ENCODE measurements at places on chromosomes 1 and 21. TPM values are rescaled to one million over a fixed set of nuclear protein-coding genes. Genes with fewer than 3 reads are reported as not detected.

DNA sequence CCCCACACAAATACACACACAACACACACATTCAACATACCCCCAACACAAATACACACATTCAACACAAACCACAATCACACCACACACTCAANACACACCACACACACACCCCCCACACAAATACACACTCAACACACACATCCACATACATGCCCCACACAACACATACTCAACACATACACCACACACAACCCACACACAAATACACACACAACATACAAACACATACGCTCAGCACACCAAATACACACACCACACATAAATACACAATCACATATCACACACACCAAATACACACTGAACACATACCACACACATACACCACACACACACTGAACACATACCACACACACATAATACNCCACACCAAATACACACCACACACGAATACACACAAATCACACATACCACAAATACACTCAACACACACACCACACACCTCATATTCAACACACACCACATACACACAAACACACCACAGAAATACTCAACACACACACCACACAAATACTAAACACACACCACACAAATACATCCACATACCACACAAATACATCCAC, 48.9 kb downstream of the PRDM15 start:
- no peak for DNase-seq

DNA sequence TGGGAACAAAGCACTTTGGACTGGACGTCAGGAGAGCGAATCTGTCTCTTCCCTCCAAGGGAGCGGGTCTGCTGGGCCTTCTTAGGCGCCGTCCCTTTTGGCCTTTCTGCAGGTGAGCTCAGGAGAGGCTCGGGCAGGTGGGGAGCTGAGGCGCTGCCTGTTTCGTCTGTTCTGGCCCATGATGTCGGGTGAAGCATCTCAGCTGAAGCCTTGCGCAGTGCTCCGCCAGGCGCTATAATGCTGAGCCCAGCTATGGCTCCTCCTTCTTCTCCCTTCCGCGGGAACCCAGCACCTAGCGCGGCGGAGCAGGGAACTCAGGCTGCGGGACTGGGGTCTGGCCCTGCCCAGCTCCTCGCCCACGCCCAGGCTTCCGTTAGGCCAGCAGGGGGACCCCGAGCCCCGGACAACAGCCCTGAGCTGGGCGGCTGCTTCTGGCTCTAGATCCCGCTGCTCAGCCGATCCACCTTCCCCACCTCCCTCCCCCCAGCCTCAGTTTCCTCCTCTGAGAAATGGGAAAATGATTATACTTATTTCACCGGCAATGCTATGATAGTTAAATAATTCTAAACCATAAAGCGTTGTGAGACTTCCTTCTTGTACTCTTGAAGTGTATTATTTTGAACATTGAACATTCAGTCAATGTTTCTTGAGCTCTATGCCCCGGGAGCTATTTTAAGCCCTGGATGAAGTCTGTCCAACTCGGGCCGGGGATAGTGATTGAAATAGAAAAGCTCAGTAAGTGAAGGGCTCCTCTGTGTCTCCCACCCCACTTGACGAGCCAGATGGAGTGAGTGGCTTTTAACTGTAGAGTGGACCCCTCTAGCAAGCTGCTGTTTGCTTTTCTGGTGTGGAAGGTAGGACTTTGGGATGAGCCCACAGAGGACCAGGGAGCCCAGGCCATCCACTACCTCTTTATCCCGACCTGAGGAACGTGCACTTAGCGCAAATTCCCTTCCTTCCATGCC, 9.6 kb upstream of the ADORA1 start:
- DNase-seq = peak; percentile 46

DNA sequence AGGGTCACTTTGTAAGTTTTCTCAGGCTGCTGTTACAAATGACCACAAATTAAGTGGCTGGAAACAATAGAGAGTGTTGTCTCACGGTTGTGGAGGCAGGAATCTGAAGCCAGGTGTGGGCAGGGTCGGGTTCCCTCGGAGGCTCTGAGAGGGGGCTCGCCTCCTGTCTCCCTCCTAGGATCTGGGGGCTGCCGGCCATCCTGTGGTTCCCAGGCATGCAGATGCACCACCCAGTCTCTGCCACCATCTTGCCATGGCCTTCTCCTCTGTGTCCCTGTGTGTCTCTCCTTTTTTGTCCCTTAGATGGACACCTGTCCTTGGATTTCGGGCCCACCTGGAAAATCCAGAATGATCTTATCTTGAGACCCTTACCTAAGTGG, 4.8 kb downstream of the TP73 start:
- DNase-seq = no peak

DNA sequence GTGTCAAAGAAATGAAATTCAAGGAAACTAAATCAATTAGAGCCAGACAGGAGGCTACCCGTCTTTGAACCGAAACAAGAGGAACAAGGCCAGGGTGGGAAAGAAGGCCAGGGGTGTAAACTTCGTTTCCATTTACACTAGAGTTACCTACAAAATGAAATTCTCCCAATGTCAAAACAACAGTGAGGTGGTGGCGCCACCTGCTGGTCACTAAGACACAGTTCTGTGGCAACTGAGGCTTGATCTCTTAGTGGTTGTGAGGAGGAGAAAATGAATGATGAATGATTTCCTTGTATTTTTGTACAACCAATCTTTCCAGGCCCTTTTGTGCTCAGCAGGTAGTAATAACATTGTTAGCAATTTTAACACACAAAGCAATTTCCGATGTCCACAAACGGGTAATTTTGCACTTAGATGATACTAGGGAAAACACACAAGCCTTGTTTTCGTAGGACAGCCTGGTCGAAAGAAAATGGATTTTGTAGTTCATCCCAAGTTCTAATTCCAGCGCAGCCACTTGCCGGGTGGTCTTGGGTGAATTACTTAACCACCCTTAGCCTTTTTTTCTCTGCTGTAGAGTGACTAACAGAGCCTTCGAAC, 54.8 kb upstream of the SOD1 start:
- DNase-seq = peak; percentile 52

DNA sequence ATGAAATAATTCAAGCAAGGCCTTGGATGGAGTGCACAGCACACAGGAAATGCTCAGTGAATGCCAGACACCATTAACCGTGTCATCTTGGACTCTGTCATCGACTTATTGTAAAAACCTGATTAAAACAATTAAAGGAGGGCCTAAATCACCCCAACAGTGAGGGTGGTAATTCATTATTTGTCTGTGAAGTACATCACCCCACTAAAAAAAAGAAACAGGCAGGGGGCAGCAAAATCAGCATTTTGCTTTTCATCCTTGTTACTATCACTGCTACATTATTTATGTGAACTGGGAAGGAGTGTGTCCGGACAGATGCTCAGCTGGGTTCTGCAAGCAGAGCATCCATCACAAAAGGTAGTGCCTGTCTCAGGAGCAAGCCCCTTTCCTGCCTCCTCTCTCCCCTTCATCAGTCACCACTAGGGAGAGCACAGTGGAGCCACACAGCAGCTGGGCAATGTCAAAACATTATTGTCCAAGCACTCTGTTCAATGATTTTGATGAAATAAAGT, 98.5 kb downstream of the RERE start:
- DNase-seq = no peak

The GUCA2B gene
- not detected for total RNA-seq

GRCh38 chr1:205746757-205747412, 3.1 kb downstream of the NUCKS1 start:
- DNase-seq = no peak

The RGS8 gene
- total RNA-seq = not detected

DNA sequence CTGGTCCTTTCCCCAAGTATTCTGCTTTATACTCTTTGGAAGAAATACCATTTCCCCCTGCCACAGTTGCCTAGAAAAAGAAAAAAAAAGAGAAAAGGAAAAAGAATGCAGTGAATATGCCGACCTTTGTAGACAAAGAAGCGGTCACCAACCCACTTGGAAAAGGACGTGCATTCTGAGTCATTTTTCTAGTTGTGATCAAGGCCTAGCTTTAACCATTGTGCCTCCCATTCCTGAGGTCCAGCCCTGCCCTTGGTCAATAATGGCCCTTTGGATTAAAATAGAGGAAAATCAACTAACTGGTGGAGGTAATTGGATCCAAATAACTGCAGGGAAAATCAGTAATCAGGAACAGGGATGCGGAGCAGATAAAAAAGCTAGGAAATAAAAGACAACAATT, 24.8 kb downstream of the S1PR1 start:
- no peak for DNase-seq

The CSDE1 gene
- total RNA-seq = 627 TPM

The RCAN1 gene
- 29.3 TPM for total RNA-seq

DNA sequence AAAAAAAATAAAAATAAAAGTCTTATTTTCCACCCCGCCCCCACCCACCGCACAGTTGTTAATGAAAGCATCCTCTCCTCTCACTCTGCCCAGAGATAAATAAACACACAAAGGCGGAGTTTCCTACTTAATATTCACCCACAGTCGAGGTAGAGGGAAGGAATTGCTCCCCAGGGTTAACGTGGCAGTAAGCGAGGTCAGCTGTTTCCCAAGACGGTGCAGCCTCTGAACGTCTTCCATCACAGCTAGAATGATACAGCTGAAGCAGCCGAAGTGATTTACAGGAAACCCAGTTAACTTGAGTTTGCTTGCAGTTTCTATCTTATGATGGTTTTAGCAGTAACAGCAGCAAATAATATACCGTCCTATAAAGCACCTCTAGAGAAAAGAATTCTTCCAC, 283.9 kb downstream of the PBX1 start:
- DNase-seq = no peak

DNA sequence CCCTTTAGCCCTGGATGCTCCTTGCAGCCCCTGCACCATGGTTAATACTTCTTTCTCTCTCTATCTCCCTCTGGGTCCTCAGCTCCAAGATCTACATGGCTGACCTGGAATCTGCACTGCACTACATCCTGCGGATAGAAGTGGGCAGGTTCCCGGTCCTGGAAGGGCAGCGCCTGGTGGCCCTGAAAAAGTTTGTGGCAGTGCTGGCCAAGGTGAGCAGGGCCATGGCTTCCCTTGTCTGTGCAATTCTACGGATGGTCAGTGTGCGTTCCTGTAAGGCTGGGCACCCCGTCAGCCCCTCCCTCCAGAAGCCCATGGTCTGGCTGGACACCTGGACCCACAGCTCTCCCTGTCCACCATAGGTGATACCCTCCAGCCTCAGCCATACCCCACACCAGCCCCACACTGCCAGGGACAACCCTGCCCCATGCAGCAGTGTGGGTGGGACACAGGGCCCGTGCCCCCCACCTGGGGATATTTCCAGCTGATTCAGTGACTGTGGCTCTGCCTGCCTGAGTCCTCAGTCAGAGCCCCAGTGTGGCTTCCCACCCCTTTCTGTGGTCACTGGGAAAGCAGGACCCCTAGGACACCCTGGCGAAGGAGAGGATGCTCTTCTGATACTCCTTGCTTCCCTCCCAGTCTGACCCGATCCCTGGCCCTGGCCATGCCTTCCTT, 31.4 kb downstream of the QSOX1 start:
- DNase-seq = no peak

DNA sequence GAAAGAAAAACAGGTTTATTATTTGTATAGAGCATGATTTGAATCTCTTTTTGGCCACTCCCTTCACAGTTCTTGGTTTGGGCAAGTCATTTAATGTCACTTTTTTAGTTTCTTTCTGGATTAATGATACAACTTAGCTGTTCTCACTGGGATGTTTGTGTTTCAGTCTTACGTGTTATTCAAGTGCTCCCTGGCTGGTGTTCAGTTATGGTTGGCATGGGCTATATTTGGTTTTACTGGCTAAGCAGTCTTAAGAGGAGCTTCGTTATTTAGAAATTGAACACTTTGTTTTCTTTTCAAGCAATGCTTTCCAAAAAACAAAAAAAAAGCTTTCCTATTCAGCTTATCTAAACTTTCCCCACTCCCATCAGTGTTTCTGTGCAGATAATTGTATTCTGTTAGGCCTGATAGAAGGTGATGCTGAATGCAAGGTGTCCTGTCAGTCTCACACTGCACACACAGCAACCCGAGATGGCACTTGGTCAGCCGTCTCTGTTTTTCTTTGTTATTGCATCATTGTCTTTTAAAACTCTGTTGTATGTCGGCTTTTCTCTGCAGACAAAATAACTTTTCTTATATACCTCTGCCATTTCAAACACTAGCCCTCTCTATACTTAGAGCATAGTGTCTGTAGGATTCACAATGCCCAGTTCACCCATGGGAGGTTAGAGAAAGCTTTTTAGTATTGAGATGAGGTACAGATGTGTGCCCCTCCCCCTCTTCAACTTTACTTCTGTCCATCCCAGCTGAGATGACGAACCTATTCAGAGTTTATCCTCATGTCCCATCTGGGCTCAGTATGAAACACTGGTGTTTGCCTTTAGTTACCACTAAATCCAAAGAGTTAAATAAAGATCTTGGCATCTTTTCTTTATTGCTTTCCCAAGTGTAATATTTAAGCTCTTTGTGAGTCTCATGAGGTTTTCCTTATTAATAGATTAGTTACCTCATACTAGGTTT, 80.2 kb downstream of the VPS13D start:
- DNase-seq = no peak

DNA sequence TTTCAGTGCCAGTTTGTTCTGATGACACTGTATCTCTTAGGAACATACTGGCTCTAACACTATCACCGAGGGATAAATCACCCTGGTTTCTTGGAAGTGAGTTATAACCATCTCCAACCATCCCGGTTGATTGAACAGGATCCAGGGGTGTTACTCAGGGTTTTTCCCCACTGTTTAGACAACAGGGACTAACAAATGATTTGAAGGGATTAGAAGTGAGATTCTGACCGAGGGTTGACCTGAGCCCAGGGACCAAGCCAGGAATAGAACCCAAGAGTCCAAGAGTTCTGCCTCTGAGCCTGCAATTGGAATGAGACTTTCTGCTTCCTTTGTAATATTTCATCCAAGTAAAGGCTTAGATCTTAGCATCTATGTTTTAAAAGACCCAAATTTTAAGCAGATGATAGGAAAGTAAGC, 154.0 kb downstream of the DHRS3 start:
- DNase-seq = no peak

The PTPN7 gene
- total RNA-seq = not detected

GRCh38 chr1:229843627-229844238, 217.7 kb downstream of the URB2 start:
- peak; percentile 97 for DNase-seq

DNA sequence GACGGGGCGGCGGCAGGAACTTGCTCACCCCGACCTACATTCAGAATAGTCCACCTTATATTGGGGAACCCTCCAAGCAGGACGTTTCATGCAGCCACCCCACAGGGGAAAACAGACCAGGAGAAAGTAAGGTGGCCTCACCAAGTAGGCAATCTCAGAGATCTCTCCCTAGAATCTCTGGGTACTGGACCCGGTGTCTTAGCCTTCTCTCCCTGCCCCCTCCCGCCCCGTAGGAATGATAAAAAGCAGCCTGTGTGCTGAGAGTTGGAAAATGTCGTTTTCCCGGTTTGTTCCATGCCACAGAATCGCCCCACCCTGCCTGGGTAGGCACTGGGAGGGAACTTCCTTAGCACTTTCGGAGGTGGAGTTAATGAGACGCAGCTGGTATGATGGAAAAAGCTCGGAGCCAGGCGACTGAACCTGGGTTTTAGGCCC, 789 bp upstream of the PTPN14 start:
- peak; percentile 89 for DNase-seq

The IL10 gene
- not detected for total RNA-seq

- DNase-seq = peak; percentile 46
Measured at GRCh38 chr1:97901017-97901658, 19.7 kb downstream of the DPYD start.

- no peak for DNase-seq
Measured at GRCh38 chr1:206419783-206420182, 50.5 kb upstream of the IKBKE start.

Measured in LHCN-M2 (cell line).